ENCODE measurements at places on chromosomes 1 and 21.

GRCh38 chr1:210940081-210940617 lies 193.8 kb downstream of the KCNH1 start:
- no peak for DNase-seq

DNA sequence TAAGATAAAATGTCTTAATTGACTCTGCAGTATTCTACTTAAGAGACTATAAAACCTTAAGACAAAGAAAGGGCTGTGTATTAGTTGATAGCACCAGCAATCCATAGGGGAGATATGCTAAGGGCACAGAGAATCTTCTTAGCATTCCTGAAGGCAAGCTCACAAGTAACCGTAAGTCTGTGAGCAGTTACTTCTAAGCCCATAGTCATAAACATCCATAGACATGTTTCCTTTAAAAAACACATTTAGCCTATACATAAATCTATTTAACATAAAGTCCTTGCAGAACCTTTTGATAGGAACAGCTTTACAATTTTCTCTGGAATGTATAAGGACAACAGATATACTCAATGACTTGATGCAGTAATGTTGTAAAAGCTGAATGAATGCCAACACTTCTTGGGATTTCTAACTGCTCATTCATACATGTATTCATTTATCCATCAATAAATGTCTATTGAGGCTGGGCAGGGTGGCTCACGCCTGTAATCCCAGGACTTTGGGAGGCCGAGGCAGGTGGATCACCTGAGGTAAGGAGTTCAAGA lies 6.3 kb upstream of the ERRFI1 start:
- no peak for DNase-seq

DNA sequence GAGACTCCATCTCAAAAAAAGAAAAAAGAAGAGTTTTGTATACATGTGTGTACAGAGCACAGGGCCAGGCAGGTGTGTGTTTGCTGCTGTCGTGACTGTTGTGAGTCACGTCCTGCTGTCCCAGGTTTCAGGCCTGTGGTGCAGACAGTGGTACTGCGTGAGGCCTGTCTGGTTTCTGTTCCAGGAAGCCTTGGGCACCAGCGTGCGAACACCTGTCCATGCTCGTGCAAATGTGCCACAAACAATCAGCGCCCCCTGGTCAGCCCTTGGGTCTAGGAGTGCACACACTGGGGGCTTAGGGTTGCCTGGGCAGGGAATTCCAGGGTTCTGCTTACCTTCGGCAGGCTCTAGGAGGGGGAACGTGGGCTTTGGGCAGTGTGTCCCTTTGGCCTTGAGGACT lies 16.9 kb downstream of the GPR157 start:
- no peak for DNase-seq

DNA sequence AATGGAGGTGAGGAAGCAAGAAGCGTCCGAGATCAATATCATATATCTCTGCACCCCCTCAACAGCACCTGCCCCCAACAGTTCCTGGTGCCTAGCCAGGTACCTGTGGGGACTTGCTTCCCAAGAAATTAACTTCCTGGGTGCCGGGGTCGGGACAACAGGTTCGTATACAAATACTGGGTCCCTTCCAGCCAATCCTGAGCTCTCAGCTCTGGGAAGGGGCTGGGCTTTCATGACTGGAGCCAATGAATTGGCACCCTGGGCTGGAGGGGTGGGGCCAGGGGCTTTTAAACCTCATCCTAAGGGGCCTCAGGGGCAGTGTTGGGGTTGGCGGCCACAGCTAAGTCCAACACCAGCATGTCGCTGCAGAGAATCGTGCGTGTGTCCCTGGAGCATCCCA lies at the start of gene PADI3:
Gene PADI3, plus strand, starts transcription at position 318 of the 400 bp plus-strand sequence. Its CDS starts 40 bp downstream, at position 358.
- no peak for DNase-seq

DNA sequence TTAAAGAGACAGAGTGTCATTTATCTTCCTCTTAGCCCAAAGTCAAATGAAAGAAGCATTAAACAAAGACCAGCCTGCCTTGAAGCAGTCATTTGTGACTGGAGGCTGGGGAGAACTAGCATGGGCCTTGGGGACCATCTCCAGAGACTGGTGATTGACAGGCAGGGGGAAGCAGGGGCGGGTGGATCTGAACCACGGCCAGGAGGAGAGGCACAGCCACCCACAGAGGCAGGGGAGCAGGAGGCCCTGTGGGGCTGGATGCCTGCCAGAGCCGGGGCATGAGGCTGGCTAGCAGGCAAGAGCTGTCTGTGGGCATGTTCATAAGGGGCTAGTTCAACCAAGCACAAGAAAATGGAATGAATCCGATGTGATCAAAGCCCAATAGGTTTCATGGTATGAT lies 73.9 kb downstream of the PLXNA2 start:
- no peak for DNase-seq

DNA sequence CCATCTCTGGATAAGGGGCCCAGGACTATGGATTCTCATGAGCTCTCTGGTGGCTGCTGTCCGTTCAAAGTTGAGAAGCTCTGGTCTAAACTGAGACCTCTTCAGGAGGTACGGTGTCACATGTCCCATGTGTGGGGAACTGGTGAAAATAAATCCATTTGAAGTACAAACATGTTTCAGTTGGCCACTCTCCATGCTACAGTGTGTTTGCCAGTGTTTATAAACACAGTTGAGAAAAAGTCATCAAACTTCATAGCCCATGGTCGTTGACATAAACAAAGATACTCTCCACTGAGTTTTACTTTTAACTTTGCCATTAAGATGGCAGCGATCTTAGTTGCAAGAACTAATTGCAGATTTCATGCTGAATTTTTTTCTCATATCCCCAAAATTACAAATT lies 72.8 kb downstream of the PSMG1 start:
- no peak for DNase-seq

DNA sequence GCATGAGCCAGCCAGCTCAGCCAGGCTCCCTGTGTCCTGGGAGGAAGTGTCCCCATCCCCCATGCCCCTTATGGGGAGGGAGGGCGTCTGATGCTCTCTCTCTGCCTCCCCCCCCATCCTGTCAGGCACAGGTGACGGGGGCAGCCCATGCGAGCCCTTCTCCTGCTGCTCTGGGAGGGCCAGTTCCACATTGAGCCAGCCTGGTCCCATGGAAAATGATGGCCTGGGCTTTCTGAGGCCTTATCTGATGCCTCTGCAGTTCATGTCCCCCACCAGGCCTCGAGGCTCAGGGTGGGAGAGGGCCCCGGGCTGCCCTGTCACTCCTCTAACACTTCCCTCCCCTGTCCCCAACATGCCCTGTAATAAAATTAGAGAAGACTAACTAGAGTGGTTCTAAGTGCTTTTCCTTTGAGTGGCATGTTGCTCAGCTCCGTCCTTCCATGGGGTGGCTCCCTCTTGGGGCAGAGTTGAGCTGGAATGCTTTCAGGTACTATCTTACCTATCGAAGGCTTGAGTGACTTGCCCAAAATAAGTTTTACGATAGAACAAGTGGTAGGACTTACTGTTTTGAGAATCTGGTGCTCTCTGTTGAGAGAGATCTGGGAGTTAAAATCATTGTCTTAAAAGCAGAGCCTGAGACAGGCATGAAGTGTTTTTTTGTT lies 1.8 kb upstream of the MTFR1L start:
- DNase-seq, result no peak

GRCh38 chr1:181662606-181663005 lies 179.3 kb downstream of the CACNA1E start:
- no peak for DNase-seq

DNA sequence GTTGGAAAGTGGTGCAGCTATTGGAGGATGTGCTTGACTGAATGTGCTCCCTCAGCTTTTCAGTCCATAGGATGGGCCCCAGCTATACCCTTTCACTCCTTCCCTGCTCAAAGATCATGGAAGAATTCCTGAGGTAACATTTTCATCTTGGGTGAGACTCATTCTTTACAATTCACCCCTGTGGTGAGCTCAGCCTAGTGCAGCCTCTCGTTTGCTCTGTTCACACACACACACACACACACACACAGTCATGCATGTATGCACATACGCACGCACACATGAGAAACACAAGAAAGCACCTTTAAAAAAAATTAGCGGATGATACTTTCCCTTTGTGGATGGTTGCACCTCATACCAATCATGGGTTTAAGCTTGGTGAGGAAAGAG lies 25.8 kb downstream of the CCN1 start:
- no peak for DNase-seq

GRCh38 chr1:47984175-47984789 lies 12.9 kb downstream of the TRABD2B start:
- DNase-seq, result no peak

DNA sequence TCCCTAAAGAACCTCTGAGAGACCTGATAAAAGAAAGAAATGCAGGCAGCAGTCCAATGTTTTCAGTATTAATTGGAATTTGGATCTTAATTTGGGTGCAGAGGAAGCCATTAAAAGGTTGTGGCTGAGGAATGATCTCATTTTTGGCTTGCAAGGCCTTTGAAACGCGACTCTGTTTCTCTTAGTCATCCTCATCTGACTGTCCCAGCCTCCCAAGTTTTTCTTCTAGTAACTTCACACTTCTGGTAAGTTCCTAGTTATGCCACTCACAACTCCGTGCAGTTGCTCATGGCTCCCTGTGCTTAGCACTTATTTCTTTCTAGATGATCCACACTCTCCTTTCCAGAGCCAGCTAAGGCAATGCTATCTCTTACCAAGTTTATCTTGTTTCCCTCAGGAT lies 147.4 kb upstream of the USP24 start:
- peak; percentile 21 for DNase-seq

DNA sequence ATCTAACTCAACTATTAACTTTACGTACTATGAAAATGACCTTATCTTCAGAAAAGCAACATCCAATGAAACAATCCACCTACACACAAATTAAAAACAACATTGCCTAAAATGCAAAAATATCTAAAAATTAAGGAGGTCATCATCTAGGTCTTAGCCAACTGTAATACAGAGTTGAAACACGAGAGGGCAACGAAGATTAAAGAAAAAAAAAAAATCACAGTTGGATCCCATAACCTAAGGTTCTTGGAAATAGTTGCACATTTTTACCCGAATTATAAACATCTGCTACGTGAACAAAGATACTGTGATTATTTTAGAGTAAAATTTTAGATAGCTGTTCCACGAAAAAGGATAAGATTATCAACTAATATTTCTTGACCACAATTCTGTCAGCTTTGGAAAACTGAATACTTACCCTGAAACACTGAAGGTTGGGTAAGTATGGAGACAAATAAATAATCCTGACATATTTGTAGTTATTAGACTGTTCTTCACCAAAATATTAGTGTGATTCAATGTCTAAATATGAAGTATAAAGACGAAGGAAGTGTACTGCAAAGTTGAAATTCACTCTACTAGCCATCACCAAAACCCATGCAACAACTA lies 88.0 kb upstream of the AK4 start:
- DNase-seq, result peak; percentile 37

DNA sequence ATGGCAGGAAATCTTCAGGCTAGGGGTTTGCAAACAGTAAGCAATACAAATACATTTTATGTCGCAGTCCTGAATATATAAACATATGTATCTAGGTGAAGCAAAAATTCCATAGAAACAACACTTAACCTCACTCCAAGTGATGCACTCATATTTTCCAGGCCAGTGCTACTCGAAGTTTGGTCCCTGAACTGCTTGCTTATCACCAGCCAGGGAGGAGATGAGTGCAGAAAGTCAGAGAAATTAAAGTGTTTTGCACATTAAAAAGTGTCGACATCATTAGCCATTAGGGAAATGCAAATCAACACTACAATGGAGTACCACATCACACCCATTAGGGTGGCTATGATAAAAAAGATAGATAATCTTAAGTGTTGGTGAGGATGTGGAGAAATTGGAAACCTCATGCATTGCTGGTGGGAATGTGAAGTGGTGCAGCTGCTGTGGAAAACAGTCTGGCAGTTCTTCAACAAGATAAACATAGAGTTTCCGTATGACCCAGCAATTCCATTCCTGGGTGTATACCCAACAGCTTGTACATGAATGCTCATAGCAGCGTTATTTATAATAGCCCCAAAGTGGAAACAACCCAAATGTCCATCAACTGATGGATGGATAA lies 70.5 kb upstream of the CSF1 start:
- no peak for DNase-seq

GRCh38 chr1:231420959-231421545 lies 1.0 kb downstream of the EGLN1 start:
- no peak for DNase-seq

DNA sequence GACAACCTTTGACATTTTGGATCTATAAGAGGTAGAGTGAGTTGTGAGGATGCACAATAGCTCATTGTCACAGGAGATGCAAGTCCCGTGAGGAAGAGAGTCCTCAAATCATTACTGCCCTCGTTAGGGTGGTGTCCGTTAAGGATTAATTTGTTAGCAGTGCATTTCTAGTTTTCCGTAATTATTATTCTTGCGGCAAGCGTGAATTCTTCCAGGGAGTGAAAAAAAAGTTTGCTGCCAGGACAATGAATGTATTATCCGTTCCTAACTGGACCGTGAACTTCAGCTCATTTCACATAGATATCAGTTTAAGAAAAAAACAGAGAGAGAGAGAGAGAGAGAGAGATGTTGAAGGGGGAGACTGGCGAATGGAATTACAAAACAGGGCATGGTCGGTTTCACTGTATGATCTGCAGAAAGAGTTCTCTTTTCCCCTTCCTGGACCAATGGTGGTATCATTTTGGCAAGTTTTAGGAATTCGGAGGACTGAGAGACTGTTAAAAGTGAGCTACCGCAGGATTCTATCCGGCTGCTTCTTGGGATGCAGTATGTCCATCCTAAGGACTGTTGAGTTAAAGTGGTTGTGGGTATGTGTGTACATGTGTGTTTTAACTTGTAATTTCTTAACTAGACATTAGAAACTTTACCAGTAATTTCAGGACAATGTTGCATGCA lies 216.0 kb upstream of the NFIA start:
- no peak for DNase-seq

GRCh38 chr1:213054733-213055591 lies 3.9 kb downstream of the RPS6KC1 start:
- no peak for DNase-seq

DNA sequence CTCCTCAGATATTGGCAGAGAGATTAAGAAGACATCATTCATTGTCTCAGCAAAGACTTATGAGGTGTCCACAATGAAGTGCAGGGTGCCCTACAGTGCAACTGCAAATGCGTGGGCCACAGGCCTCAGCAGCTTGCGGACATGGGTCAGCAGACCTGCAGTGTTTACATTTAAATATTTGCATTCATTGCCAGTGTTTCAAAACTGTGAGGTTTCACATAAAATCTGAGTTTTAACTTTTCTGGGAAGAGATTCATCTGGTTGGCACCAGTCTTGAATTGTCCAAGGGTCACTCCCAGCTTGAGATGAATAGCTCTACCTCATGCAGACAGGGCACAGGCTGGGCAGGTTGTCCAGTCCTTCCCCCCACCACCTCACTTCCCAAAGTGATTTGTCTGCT lies 286.8 kb upstream of the DUSP10 start:
- no peak for DNase-seq

GRCh38 chr1:234611225-234611846 lies 1.4 kb upstream of the IRF2BP2 start:
- peak; percentile 85 for DNase-seq

DNA sequence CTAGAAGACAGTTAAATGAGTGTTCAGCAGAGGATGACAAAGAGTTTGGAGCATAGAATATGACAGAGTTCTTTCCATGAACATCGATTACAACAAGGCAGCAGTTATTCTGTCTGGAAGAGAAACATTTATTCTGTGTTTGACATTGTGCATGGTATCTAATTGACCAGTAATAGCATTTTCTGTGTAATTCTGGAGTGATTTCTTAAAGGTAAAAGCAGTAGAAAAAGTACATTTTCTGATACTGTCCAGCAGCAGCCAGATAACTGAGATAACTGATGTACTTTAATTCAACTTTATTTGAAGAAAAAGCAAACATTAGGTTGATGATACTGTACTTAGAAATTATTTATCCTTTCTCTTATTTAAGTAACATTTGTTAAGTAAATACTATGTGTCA lies 497.1 kb downstream of the AGBL4 start:
- DNase-seq, result no peak

- no peak for DNase-seq
Observed at GRCh38 chr1:228939001-228939691, 203.9 kb downstream of the RHOU start.

- no peak for DNase-seq
Observed at GRCh38 chr1:6440198-6441126, 15.9 kb downstream of the ESPN start.
